ENCODE measurements at places on chromosomes 6 and 20.

DNA sequence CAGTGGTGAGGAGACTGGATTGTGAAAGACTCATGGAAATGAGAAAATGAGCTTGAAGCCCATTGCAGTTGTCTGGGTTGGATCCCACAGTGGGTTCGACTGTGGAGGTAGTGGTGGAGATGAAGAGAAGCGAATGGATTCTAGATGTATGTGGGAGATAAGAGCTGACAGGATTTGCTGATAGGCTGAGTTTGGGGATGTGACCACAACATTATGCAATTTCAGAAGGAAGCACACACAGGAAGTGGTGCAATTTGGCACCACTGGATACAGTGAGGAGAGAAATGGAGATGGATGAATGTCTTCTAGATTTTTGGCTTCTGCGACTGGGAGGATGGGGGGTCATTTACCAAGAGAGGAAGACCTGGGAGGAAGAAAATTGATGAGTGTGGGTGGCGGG lies 64.4 kb upstream of the MAFB start:
- DNase-seq, result no peak

- DNase-seq, result no peak
Observed at GRCh38 chr6:5665667-5666066, 341.1 kb downstream of the NRN1 start.

- no peak for DNase-seq
Observed at GRCh38 chr6:168794491-168794890, 353.5 kb downstream of the SMOC2 start.

DNA sequence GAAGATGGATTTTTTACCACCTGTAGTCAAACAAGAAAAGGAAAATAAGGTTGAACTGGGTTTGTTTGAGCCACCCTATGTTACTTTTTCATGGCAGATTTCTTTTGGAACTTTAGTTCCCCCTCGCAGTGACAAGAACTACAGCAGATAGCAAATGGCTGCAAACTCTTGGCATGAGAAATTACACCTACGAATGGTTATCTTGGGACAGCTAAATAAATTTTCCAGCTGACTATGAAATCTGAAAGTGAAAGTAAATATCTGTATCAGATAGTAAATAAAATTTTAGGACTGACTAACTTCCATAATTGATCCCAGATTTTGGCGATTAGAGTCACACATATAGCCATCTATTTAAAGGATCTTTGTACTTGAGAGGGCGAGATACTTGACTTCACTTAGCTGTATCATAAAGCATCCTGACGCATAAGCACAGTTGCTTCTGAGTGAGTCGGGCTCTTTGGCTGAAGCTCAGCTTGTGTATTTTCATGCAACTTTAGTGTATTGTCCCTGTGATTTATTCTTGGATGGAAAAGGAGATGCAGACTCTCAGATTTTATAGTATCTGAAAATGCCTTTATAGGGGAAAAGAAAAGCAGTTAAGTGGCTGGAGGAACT lies 125.3 kb upstream of the B3GAT2 start:
- no peak for DNase-seq

GRCh38 chr6:150465610-150466009 lies 96.8 kb downstream of the IYD start:
- DNase-seq, result no peak

GRCh38 chr20:58453391-58453790 lies 61.8 kb downstream of the APCDD1L start:
- DNase-seq, result no peak

GRCh38 chr6:63493557-63493956 lies 78.7 kb upstream of the LOC128125822 start:
- no peak for DNase-seq

DNA sequence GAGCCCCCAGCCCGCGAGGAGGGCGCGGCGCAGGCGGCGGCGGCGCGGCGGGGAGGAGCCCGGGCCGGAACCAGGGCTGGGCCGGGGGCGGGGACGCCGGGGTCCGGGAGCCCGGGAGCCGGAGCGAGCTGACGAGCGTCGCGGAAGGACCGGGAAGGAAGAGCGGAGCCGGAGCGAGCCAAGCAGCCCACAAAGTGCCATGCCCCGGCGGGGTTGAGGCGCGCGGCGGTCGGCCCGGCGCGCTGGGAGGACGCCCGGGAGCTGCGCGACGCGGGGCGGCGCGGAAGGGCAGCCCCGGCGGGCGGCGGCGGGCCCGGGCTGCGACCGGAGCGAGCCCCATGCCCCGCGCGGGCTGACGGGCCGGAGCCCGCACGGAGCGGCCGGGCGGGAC lies 289 bp downstream of the FOXP4 start:
- DNase-seq, result no peak

DNA sequence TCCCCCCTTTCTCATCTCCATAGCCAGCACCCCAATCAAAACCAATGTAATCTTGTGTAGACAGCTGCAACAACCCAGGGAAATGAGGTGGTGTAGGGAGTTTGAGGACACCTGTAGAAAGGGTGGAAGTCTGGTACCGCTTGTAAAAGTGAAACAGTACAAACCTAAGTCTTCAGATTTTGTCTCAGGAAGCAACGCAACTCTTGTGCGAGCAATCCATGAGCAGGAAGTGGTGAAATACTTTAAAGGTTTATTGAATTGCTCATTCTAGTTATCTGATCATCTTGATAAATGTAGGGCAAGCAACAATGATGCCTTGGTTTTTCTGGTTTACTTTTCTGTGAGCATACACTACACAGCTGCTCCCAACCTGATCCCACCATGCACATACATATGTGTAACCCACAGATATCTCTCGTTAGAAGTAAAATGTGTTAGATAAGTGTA lies 71.1 kb upstream of the THEMIS start:
- DNase-seq, result no peak

GRCh38 chr6:14876778-14877613 lies 368.9 kb upstream of the JARID2 start:
- DNase-seq, result no peak

DNA sequence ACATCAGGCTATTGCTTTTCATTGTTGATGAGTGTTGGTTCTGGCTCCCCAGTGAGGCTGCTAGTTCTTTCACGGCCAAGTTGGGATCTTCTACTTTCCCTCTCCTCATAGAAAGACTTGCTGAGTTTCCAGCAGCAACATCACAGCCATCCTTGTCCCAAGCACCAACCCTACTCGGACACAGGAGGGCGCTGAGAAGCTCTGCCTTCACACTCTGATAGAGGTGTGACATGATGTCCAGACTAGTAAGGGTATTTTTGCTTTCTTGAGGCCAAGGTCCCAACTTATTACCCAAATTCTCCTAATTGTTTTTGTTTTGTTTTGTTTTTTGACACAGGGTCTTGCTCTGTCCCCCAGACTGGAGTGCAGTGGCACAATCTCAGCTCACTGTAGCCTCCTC lies 3.0 kb upstream of the GCM1 start:
- DNase-seq, result no peak

- no peak for DNase-seq
Observed at GRCh38 chr6:159943101-159943632, 25.7 kb upstream of the IGF2R start.

GRCh38 chr6:108557494-108558371 lies 3.0 kb upstream of the FOXO3 start:
- DNase-seq, result peak; percentile 92

DNA sequence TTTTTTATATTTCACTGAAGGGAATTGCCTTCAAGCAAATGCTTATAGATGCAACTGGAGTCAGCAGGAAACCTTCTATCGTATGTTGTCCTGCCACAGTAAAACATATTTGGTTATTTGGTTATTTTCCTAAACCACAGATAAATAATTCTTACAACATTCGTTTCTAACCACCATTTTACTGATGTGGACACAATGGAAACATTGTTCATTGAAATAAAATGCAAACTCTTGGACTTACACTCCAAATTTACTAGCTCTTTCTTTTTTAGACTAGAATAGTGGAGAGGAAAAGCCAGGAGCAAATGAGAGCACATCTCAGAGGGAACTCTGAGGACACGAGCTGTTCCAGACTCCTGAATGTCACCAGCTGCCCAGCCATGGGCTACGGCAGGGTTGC lies 114.8 kb downstream of the RPS12 start:
- DNase-seq, result no peak

- DNase-seq, result no peak
Observed at GRCh38 chr6:85240787-85241385, 209.0 kb upstream of the NT5E start.

DNA sequence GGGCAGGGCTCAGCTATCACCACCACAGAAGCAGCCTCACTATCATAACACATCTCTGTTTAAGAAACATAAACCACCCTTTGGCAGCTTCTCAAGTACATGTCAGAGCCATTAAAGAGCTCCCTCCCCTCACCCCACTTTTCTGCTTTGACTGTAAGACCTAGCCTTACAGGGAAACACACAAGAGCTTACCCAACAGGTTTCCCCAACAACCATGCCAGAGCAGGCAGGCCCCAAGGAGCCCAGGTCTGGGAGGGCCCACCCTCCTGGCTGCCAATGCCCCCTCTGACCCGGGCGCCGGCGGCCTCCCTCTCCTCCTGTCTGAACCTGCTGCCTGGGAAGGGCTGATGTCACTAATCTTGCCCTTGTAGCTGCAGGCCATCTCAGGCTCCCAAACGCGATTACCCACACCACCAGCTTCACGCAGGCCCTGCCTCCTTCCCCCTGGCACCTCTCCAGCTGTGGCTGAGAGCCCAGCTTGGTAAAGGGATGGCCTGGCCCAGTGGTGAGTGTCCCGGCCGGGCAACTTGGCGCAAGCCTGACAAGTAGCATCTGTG lies 402.0 kb downstream of the MAFB start:
- DNase-seq, result no peak

- no peak for DNase-seq
Observed at GRCh38 chr20:46364670-46365486, 41.5 kb downstream of the ELMO2 start.

DNA sequence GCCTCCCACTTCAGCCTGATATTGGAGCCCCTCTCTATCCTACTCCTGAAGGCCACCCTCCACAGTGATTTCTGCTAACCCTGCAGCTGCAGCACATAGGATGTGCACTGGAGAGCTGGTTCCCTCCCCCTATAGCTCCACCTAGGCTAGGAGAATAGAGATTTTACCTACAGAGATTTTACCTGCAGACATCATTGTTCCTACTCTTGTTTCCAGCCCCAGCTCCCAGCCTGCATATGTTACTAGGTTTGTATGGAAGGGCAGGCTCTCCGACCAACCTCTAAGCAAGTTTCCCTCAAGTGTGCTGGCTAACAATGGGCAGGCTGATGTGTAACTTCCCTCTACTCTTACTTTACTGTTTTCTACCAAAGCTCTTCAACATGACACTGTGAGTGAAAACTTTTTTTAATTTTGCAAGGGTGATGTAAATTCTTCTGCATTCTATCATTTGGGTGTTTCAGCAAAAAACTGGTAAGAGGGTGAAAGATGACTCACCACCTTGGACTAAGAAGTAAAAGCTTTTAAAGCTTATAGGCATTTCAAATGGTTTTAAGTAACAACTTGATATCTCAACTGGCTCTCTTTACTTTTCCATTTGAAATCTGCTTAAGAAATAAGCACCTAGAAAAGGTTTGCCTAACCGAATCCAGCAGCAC lies 106.8 kb downstream of the CDK19 start:
- no peak for DNase-seq

GRCh38 chr6:36319436-36319762 lies 17.3 kb downstream of the BNIP5 start:
- DNase-seq, result no peak

GRCh38 chr20:63471981-63472831 lies at the start of gene KCNQ2:
Gene KCNQ2 (minus strand): TSS chr20:63472655. CDS start chr20:63472463, 192 bp downstream.
- no peak for DNase-seq

- no peak for DNase-seq
Observed at GRCh38 chr20:35001596-35002362, 46.1 kb downstream of the MYH7B start.

GRCh38 chr6:169545982-169546381 lies 155.8 kb downstream of the WDR27 start:
- DNase-seq, result no peak

DNA sequence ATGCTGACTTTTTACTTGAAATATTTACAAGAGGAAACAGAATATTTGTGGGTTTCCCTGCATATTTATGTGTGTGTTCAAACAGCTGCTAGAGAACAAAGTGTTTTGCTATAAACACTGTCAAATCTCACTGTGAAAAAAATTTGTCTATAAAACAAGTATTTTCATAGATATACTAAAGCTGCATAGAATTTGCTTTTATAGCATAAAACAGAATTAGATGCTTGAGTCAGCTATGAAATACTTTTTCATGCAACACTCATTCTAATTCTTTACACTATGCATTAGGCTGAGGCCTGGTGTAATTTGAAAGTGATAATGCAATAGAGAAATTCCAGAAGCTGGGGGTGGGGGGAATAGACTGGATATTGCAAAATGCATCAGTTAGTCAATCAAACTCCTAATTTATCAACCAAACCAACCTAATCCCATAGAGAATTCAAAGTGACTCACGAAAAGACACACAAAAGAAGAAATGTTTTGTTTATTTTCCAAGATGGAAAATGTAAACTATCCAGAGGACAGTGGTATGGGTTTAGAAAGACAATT lies 148.2 kb downstream of the LAMA2 start:
- no peak for DNase-seq

DNA sequence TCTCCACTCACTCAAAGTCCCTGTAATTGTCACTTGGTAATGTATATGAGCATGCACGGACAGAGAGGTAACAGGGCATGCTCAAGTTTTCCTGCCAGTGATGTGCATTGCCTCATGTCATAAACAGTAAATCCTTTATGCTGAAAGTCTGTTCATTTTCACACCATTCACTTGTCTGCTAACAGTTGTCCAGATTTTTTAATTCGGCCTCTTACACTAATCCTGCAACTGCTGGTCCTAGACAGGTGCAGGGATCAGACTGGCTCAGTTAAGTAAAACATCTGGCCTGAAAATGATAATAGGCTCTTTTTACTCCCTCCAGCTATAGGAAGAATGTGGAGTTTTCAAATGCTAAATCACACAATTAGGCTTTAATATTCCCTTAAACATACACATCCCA lies 185.4 kb upstream of the VGLL2 start:
- DNase-seq, result no peak

DNA sequence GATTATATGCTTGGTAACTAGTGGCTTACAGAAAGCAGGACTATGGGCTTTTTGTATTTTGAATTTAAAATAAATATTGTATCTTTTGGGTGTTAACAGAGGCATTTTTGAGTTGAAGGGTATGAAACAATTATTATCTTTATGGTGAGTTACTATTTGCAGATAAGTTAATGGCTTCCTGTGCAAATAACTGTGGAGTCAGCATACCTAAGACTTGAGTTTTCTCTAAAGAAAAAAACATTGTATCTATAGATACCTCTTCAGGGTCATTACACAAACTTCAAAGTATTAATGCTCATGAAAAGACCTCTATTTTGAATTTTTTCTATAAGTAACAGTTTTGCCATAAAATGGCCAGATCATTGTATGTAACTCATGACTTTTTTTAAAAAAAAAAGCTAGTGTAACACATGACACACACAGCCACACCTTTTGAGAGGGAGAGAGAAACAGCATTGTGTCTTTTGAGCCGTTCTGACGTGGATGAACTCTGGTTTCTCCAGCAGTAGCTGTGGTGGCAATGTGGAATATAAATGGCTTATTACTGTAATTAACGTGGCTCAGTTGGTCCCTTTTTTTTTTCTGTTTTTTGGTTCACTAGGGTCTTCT lies 36.3 kb downstream of the PLEKHG1 start:
- DNase-seq, result no peak

- no peak for DNase-seq
Observed at GRCh38 chr6:159328052-159328451, 158.9 kb downstream of the FNDC1 start.

- DNase-seq, result no peak
Observed at GRCh38 chr6:107493158-107494057, 3.5 kb downstream of the SOBP start.
